ENCODE measurements at places on chromosomes 16 and 17.
A peak's percentile ranks its signal among the peaks of the same experiment; 100 is the strongest.

- DNase-seq, result no peak
These were observed 117.8 kb downstream of the RAB11FIP4 start for GRCh38 chr17:31509095-31509804.

DNA sequence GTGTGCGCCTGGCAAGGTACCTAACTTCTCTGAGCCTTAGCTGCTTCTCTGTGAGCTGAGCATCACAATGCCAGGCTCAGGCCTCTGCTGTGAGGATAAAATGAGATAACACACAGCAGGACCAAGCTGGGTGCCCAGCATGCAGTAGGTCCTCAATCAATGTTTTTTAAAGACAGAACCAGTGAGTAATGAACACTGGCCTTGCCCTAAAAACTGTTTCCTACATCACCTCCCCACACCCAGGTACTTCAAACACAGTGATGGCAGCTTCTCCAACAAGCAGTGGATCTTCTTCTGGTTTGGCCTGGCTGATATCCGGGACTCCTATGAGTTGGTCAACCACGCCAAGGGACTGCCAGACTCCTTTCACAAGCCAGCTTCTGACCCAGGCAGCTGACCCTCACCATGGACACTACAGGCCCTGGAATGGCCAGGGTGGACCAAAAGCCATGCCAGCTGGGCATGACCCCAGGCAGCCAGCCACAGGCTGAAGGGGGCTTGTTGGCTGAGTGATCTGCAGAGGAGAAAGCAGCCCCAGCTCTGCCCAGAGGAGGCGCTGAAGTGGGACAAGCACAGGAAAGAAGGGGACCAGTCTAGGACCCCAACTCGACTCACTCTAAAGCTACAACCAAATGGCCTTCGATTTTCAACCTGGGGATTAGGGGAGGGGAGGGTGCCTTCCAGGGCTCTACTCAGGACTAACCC, 3.9 kb downstream of the NAGS start:
- no peak for DNase-seq

DNA sequence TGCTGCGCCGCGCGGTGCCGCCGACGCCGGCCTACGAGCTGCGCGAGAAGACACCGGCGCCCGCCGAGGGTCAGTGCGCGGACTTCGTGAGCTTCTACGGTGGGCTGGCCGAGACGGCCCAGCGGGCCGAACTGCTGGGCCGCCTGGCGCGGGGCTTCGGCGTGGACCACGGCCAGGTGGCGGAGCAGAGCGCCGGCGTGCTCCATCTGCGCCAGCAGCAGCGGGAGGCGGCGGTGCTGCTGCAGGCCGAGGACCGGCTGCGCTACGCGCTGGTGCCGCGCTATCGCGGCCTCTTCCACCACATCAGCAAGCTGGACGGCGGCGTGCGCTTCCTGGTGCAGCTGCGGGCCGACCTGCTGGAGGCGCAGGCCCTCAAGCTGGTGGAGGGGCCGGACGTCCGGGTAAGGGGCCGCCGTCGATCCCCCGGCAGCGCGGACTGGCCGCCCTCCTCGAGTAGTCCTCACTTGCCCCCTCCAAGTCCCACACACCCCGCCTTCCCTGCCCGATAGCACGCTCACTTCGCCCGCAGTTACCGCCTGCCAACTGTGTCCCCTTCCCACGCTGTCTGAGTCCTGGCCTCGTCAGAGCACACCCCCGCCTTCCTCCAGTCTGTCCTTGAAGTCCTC, 470 bp downstream of the MLYCD start:
- DNase-seq, result peak; percentile 77

GRCh38 chr16:69840975-69841374, 78.8 kb downstream of the WWP2 start:
- DNase-seq, result no peak

DNA sequence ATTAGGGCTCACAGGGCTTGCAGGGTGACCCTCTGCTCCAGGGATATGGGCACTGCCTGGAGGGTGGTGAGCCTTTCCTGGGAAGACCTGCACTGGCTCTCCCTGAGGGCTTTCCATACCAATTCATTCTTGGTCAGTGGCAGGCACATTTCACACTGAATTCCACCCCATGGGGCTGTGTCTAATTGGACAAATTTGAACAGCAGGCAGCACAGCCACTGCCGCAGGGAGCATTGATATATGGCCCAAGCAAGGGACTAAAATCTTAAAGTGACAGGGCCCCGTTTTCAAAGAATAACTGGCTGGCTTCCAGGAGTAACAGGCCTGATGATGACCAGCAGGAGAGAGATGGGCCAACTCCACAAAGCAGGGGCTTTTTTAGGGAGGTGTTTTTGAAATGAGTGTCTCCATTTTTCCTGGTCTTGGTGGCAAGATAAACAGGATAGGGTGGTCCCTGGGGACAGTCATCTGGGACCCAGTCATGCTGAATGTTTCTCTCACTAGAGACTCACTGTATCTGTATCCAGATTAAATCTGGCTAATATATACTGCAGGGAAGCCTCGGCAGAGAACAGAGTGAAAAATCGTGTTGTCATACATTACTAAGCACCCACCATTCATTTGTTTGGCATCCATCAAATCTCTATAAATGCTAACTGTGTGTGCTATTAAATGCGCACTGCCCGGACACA, 74.1 kb upstream of the TBX2 start:
- DNase-seq, result no peak

DNA sequence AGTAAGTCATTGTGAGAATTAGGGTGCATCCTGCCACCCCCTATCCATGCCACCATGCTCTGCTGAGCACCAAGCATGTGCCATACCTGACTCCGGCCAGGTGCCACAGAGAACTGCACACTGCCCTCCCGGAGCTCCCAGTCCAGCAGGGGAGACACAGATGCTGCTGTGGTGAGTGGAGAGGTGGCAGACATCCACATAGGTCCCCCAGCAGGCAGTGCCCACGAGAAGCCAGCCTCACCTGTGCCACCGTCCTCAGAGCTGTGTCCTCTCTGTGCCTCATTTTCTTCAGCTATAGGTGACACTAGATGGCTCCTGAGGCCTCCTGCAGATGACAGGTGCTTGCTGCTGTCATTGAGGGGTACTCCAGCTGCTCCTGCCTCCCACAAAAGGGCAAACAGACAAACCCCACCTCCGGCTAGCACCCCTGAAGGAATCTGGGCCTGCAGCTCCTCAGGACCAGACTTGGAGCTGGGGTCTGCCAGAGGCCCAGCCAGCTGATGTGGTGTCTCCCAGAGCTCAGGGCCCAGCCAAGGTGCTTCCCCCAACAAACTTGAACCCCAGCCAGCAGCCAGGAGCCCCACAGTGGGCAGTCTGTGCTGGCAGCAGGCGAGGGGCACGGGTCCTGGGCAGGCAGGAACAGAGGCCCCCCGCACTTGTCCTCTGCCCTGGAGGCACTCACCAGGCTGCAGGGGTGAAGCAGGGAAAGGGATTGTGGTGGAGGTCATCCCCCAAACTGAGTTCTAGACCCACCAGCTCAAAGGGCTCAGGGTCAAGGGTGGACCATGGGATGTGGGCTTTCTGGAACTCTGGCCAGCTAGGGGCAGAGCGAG, 17.1 kb downstream of the FOXJ1 start:
- DNase-seq, result no peak

DNA sequence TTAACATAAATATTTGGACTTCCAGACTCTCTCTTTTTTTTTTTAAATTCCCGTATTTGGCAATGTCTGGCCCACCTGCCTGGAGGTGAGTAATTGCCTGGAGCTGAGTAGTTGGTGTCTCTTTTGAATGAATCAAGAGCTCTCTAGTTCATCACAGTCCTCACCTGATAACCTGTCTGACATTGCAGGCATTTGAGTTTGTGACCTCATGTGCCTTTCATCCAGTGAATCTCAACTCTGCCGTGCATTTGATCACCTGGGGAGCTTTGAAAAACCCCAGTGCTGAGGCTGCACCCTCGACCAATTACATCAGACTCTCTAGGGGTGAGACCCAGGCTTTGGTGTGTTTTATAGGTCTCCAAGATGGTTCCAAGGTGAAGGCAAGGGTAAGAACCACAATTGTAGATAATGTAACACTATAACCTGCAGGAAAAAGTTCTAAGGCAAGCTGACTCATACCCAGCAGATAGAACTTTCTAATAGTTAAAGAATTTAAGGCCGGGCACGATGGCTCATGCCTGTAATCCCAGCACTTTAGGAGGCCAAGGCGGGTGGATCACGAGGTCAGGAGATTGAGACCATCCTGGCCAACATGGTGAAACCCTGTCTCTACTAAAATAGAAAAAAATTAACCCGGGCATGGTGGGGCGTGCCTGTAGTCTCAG, 24.5 kb upstream of the HS3ST2 start:
- DNase-seq, result no peak

- no peak for DNase-seq
These were observed 975 bp downstream of the SNX29 start for GRCh38 chr16:11977376-11978041.

- no peak for DNase-seq
These were observed 112.0 kb upstream of the DNAH9 start for GRCh38 chr17:11486101-11486867.

DNA sequence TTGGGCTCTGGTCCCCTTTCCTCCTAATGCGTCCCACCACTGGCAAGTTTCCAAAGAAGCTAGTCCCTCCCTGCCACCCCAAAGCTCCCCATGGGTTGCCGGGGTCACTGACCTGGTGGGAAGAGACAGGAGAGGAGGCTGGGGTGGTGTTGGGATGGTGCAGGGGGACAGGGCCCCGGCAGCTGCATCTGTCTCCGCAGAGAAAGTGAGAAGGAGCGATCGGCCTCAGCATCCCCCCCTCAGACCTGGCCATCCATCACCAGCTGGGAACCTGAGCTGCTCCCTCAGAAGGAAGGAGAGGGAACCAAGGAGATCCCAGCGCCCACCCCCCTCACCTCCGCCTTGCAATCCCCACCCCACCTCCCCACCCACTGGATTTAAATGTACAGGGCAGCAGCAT, 3.3 kb downstream of the ETV4 start:
- DNase-seq, result no peak

DNA sequence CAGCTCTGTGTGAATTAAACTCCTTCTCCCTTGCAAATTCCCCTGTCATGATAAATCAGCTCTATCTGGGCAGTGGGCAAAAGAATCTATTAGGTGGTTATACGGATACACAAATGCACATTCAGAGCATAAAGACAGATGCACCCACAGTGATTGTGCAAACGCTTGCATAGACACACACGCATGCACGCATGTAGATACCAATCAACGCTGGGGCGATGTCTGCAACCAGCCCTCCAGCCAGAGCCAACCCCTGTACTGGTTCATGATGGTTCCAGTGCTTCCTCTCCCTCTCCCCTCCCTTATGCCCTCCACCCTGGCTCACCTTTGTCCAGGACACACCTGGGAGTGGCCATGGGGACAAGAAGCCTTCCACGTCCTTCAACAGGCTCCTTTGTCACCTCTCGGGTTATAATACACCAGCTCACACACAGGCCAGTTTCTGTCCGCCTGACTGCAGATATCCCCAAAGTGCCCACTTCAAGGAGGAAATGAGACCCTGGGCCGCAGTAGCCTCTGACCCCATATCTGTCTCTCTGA, 33.1 kb upstream of the SNN start:
- DNase-seq, result no peak

Data from left forelimb (tissue), 1 donor.